Right atrium auricular region (tissue), 2 donors: ENCODE measurements at places on chromosomes 2 and 18.

DNA sequence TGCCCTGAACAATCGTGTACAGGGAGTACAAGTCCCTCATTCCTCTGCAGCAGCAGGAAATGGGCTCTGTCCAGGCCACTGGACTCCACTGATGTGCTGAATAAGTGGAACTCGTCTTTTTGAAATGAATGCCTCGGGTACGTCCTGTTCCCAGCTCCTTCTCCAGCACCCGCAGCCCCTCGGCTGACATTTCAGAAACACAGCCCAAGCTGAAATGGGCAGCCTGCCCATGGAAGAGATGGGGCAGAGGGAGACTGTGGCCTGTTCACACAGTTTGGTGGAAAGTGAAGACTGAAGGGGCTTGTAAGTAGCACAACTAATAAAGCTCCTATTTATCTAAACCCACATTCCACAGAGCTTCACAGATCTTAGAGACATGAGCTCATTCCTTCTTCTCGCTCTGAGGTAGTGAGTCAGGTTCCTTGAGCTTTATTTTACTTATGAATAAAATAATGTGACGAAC lies 498.6 kb downstream of the TXNL1 start:
- peak; percentile 65 for DNase-seq

DNA sequence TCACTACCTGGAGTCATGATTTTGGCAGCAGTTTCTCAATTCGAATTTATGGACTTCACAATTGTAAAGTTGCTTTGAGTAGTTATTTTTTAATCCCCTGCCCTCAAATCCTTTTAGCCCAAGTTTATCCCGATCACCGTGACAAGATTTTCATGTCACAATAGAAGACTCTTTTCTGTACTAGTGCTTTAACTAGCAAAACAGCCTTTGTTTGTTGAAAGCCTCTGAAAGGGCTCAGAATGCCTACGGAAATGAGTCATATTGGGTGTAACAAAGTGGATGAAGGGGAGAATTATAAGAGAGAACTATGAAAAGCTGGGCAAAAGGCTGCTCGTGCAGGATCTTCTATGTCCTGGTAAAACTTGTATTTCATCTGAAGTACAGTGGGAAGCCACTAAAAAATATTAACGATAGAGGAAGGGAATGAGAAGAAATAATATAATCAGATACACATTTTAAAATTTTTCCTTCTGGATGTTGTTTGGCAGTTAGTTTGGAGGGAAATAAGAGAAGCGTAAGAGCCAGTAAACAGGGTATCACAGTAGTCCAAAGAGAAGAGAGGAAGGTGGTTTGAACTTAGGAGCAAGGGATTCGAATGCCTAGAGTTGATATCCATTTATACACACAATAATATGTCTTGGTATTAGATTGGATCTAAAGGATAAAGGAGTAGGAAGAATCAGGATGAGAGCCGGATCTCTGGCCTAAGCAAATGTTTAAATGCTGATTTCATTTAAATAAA lies 114.9 kb downstream of the GALNT13 start:
- no peak for DNase-seq

DNA sequence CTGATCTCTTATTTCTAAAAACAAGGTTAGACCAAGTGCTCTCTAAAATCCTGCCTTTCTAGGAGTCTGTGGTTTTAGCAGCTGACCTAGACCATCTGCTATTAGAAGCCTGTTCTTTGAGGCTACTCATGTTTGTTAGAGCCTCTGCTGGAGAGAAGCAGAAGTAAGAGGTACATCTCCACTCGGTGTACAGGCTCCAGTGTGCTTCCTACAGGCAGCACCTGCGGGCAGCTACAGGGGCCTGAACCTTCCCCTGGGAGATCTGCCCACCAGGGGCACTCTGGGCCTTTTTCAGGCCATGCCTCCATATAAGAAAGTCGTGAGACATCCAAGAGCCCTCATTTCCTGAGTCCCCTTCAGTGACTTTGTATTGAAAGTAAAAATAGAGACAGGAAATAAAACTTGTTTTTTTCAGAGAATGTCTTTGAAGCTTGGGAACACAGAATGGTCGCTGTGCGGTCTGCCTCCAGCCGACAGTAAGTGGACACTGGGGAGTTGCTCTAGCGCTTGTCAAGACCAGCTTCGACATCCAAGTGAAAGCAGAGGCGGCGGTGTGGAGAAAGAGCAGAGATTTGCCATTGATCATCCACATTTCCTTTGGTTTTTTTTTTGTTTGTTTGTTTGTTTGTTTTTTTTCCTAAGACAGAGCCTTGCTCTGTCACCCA lies 31.7 kb downstream of the ONECUT2 start:
- no peak for DNase-seq

DNA sequence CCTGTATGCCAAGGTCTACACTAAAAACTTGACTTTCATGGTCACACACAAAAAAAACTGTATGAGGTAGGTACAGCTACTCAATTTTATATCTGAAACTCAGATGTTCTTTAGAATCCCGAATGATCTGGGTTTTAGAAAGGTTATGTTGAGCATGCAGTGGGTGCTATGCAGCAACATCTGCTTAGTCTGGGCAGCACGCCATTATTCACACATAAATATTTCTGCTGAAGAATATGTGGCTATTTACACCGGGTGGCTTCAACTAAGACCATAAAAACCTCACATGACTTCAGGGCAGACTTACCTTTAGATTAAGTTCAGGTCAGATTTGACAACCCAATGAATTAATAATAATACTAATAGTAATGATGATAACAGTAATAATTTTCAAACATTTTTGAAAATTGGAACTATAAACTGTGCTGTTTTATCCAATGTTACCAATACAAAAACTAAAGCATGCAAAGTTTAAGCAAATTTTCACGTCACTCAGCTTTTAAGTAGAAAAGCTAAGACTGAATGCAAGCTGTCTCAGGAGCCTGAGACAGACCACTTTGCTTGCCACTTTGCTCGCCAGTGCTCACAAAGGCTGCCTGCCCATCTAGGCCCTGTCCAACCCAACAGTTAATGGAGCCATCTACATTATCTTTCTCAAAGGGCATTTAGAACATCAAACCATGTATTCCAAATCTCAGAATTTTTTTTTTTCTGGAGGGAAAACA lies 292.0 kb downstream of the CNTNAP5 start:
- no peak for DNase-seq

- no peak for DNase-seq
Observed at GRCh38 chr2:156565066-156565710, 129.0 kb downstream of the GPD2 start.

GRCh38 chr2:200515155-200515554 lies 5.3 kb upstream of the KCTD18 start:
- DNase-seq = no peak

DNA sequence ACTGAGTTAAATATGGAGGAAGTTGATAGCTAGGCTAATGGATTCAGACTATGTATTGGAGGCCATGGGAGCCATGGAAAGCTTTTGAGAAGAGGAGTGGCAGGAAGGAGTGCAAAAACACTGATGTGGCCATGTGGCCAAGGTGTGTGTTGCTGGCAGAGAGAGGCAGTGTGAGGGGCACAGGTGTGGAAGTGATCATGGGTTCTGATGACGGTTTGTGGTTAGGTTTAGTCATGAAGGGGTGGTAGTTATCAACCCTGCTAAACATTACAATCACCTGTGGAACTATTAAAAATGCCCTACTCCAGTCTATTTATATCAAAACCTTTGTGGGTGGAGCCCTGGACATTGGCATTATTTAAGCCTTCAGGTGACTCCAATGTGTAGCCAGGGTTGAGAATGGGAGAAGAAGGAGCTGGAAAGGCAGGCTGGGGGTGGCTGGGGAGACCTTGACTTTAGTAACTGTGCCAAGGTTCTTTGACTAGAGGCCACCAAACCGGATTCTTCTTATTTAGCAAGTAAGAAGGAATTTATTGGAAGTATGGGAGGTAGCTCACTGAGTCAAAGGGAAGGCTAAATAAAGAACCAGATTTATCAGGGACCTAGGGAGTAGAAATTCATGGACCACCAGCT lies 13.5 kb downstream of the GPR39 start:
- DNase-seq = no peak

DNA sequence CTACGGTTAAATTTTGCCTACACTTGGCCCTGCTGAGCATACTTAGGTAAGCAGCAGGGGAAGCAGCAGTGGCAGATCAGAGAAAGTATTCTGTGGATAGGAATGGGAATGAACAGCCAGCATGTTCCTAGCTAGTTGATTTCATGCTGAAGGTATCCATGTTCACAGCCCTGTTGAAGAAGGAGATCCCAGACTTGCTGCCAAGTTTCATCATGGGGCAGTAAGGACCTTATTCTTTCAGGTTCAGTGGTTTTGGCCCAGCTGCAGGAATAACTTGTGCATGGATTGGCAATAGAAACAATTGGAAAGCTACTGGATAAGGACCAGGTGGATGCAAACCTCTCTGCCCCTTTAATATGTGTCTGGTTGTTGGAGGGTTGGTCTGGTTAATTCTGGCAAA lies 98.2 kb upstream of the TMEM178A start:
- no peak for DNase-seq

- no peak for DNase-seq
Observed at GRCh38 chr2:107553539-107553938, 273.2 kb upstream of the RGPD4 start.

- DNase-seq = no peak
Observed at GRCh38 chr2:17298453-17298852, 219.8 kb downstream of the RAD51AP2 start.

GRCh38 chr18:23934863-23935262 lies 79.7 kb upstream of the TTC39C start:
- no peak for DNase-seq

GRCh38 chr2:119486886-119487285 lies 37.4 kb downstream of the SCTR start:
- peak; percentile 52 for DNase-seq

DNA sequence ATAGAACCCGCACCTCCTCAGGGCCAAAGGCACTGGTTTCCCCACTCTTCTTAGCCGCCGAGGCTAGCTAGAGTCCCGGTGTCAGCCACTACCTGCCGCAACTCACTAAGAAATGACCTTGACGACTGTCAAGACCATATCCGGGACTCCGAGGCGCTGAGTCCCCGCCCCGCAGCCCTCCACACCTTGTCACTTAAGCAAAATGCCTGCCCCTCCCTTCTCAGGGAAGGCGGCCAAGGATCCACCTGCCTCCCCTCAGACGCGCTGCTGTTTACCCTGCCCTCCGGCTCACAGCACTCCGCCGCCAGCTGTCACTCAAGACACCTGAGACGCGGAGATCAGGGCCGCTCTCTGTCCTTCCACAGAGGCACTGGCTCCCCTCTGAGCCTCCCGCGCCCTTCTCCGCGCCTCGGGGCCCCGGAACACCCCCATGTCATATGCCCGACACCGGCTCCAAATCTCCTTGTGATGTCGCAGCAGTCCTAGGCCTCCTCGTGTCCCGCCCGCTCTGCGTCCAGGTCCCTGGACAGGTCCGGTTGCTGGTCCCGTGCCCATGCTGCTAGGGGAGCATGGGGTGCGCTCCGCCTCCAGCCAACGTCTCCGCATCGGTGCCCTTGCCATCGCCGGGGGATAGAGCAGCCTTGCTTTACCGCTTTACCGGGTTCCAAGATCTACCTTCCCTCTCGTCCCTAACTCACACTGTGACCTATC lies 32.5 kb upstream of the REG3G start:
- no peak for DNase-seq

DNA sequence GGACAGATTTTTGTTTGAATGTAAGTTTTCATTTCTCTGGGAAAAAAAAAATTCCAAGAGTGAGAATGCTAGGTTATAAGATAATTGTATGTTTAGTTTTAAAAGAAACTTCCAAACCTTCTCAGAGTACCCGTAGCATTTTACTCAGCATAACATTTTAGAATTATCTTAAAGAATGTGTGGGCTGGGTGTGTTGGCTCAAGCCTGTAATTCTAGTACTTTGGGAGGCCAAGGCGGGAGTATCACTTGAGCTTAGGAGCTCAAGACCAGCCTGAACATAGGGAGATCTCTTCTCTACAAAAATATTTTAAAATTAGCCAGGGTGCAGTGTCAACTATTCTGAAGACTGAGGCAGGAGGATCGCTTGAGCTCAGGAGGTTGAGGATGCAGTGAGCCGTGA lies 57.4 kb upstream of the RMP24 start:
- no peak for DNase-seq

GRCh38 chr2:236146436-236146835 lies 21.8 kb downstream of the GBX2 start:
- DNase-seq = no peak

GRCh38 chr2:1556776-1557466 lies 143.7 kb downstream of the TPO start:
- DNase-seq = no peak

GRCh38 chr18:29664278-29665036 lies 1378.1 kb downstream of the DSC3 start:
- no peak for DNase-seq
